Astrocyte of the spinal cord (primary cell): ENCODE measurements at places on chromosomes 7 and 10.

DNA sequence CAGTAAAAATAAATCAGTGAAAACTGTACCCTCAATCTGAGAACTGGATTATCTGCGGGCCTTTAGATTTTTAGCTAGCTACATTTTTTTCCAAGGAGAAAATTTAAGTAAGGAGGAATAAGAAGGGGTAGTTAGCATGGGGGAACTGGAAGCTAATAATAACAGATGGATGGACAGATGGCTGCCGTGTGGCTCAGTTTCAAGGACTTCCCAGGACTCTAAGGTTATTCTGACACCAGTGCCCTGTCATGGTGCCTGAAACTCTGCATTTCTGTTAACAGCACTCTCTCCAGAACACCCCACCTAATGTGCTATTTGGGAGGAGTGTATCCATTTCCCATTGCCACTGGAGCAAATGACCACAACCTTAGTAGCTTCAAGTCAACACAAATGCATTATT, 75.7 kb upstream of the PDE1C start:
- DNase-seq, result no peak

DNA sequence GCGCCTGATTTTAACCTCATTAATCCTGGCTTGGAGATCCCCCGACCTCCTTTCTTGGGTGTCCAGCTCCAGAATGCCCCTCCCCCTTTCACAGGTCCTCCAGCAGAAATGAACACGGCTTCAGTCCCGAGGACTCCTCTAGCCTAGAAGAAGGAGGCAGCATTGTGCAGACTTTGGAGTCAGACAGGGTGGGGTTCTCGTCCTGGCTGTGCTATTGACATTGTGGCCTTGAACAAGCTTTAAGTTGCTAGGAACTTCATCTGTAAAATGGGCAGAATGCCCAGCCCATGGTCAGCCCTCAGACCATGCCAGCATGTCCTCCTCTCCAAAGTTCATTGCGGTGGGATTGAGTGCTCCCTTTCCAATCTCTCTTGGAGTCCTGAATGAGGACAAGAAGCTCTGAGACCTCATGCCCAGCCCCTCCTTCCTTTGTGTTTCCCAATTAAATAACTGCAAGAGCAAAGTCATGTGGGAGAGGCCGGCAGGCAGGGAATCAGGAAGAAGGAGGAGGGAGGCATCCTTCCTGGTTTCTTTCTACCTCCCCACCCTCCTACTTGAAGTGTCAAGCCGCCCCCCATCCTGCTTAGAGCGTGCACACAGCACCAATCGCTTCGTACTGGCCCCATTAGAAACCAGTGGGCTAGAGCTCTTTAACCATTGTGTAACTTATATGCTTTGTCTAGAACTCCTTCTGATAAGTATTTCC, 86.4 kb downstream of the RBM20 start:
- DNase-seq, result no peak

GRCh38 chr7:49670991-49671390, 102.4 kb upstream of the VWC2 start:
- DNase-seq, result no peak

DNA sequence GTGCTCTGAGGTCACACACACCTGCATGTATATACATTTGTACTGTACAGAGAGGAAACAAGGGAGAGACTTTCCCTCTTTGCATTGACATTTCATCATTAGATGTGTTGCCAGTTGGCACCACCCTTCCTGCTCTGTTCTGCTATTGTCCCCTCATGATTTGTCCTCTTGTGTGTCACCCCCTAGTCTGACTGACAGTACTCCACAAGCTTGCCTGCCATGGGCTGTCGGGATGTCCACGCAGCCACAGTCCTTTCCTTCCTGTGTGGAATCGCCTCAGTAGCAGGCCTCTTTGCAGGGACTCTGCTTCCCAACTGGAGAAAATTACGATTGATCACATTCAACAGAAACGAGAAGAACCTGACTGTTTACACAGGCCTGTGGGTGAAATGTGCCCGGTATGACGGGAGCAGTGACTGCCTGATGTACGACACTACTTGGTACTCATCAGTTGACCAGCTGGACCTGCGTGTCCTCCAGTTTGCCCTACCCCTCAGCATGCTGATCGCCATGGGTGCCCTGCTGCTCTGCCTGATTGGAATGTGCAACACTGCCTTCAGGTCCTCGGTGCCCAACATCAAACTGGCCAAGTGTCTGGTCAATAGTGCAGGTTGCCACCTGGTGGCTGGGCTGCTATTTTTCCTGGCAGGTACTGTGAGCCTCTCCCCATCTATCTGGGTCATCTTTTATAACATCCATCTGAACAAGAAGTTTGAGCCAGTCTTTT, 9.4 kb downstream of the CLDN12 start:
- no peak for DNase-seq

- DNase-seq, result no peak
Observed at GRCh38 chr10:16606421-16606820, 84.7 kb upstream of the C1QL3 start.

GRCh38 chr10:127979045-127979444, 72.1 kb downstream of the PTPRE start:
- no peak for DNase-seq

- peak; percentile 64 for DNase-seq
Observed at GRCh38 chr7:36526863-36527548, 137.3 kb downstream of the ANLN start.
